ENCODE measurements at places on chromosomes 13 and 19. TPM values are rescaled to one million over a fixed set of nuclear protein-coding genes. Genes with fewer than 3 reads are reported as not detected.

DNA sequence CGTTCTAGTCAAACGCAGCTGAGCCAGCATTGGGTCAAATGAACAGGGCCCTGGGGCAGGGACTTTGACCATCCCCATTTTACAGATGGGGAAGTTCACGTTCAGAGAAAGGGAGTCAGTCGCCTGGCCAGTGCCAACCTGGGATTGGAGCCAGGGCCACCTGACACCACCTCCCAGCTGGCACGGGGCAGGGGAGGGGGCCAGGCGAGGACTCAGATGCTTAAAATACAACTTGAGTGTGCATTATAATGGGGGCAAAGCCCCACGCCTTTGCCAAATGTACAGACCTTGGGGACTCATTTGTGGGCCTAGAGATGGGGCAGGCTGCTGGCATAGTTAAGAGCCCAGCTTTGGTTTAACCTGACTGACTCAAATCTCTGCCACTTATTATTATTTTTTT is 14.6 kb downstream of the PRR12 start:
- DNase-seq: no peak

- DNase-seq: no peak
Observed at GRCh38 chr13:114134944-114135610, 2.7 kb upstream of the RASA3 start.

- DNase-seq: no peak
Observed at GRCh38 chr19:47381653-47382279, 32.7 kb downstream of the DHX34 start.

- peak; percentile 31 for DNase-seq
Observed at GRCh38 chr13:21668732-21669275, 2.1 kb upstream of the FGF9 start.

GRCh38 chr19:647566-648284 is 8.0 kb downstream of the FGF22 start:
- no peak for DNase-seq

DNA sequence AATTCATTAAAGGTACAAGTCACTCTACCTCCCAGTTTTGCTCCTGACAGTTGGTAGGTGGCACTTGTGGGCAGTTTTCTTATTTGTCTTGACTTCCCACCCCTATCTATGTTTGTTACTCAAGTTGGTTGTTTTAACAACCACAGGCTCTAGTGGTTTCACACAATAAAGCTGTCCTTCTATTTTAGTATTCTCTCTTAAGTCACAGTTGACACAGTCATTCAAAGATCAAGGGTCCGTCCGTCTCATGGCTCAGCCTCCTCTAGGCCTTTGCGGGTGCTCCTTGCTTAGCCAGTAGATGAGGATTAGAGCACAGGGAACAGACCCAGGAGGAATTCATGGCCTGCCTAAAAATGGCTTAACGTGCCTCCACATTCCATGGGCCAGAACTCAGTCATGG is 573.7 kb downstream of the IRS2 start:
- peak; percentile 19 for DNase-seq

DNA sequence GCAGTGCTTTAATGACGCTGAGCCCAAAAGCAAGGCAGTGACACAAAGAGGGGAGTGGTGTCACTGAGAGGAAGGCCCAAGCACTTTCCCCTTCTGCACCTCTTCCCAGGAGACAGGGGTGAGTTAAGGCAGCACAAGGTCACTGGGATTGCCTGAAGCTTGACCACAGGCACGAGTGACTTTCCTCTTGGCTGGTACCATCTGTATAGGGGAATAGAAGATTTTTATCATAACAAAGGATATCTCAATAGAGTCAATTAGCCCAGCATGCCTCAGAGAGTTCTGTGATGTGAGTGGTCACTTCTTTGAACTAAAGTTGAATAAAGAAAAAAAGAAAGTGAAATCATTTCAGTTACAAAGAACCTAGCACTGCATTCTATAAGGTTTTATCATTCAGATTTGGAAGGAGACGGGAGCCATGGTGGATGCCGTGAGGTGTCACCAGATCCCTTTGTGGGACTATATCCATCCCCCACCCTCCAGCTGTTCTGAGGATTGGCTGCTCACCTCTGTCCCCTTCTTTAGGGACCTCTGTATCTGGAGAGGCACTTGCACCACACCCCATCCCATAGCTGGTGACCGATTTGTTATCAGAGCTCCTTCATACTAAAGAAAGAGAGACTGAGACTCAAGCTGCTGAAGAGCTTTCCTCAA is 291.2 kb downstream of the DCT start:
- DNase-seq: peak; percentile 35

GRCh38 chr13:77034881-77035280 is 7.9 kb upstream of the FBXL3 start:
- DNase-seq: peak; percentile 71

DNA sequence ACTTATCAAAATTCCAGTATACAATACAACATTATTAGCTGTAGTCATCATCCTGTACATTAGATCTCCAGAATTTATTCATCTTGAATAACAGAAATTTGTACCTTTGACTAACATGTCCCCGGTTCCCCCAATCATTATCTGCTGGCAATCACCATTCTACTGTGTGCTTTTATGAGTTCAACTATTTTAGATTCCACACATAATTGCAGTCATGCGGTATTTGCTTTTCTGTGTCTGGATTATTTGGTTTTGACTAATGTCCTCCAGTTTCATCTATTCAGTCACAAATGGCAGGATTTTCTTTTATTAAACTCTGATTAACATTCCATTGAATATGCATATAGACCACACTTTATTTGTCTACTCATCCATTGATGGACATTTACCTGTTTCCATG is 530.7 kb upstream of the SLITRK1 start:
- DNase-seq: no peak

Gene CEACAM7
- total RNA-seq: not detected

DNA sequence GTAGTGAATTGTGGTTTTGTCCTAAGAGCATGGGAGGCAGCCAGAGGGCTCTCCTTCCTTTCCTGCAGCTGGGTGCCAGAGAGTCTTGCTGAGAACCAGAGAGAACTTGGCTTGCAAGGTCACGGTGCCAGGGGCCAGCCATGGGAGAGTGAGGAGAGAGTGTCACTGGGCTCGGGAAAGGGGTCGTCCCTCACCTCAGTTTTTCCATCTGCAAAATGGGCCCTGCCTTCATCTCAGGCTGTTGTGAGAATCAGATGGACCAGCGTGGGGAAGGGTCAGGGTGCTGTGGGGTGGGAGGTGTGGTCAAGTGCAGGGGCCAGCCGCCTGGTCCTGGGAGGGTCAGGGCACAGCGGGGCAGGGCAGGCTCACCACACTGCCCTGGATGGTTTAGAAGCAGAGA is 7.3 kb downstream of the LRP3 start:
- no peak for DNase-seq

Gene ZSWIM9
- total RNA-seq: 2.9 TPM

DNA sequence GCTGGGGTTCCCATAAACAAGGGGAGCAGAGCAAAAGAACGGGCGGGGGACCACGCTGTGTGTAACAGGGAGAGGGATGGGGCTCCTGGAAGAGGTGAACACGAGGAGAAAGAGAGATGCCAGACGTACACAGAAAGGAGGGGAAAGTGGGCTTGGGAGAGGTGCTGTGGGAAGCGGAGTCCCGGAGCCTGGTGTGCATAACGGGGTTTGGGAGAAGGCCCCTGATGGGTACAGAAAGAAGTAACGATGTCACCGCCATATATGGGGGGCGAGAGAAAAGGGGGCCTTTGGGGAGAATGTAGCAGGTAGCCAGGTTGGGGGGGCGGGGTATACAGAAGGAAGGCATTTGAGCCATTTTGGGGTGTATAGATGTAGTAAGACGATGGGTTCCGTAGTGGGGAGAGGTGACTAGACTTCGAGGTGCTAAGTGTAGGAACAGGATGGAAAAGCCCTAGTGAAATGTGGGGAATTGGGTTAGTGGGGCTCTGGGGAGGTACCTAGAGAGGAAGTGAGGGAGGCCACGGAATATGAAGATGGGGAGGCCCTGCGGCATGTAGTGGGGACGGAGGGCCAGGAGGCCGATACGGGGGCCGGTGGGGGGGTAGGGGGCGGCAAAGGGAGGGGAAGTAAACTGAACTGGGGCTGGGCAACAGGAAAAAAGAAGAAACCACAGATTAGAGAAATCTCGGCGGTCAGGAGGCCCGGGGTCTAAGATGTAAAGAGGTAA is 787 bp downstream of the ZNF580 start:
- DNase-seq: no peak

DNA sequence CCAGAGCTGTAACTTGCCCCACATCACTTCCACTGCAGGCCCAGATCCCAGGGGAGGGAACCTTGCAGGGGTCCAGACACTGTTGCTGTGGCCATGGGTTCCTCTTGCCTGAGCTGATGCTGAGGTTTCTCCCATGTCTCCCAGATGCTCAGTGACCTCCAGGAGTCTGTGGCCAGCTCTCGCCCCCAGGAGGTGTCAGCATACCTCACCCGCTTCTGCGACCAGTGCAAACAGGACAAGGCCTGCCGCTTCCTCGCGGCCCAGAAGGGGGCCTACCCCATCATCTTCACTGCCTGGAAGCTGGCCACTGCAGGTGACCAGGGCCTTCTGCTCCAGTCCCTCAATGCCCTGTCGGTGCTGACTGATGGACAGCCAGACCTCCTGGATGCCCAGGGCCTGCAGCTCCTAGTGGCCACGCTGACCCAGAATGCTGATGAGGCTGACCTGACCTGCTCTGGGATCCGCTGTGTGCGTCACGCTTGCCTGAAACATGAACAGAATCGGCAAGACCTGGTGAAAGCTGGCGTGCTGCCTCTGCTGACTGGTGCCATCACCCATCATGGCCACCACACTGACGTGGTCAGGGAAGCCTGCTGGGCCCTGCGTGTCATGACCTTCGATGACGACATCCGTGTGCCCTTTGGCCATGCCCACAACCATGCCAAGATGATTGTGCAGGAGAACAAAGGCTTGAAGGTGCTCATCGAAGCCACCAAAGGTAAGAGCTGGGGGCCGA is 12.1 kb upstream of the SLC25A42 start:
- no peak for DNase-seq

DNA sequence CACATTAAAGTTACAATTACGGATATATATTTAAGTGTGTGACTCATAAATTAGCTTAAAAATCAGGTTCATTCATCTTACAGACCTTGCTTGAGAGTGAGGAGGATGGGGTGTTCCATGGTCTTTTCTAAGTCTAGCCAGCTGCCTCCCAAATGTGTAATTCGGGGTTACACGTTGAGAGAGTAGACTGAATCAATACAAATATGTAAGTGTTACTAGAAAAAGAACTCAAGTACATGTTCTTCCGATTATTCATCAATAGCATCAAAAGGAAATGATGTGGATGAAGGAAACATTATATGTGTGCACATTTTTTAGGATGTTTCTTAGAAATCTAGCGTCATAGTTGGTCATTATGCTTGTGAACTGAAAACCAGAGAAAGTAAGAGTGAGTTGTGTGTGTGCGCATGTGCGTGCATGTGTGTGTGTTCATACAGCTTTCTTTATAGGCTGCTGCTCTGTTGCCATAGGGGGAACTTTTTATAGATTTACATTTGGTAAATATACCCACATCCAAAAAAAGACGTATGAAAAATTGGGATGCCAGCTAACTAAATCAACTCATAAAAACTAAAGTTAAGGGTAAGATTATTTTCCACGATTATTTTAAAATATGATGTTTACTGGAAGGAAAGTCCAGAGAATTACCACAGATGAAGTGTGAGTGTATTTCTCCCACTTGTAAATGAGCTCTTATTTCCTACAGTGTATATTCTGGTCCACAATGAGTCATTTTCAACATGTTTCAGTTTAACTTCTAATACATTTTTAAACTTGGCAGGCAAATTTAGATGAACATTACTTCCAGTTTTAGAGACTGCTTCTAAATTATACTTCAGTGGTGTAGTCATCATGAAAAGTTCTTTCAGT is 82.4 kb downstream of the PIBF1 start:
- peak; percentile 22 for DNase-seq

GRCh38 chr13:45446181-45446580 is 18.6 kb upstream of the COG3 start:
- DNase-seq: peak; percentile 46

- peak; percentile 19 for DNase-seq
Observed at GRCh38 chr13:59771272-59771671, 392.5 kb downstream of the DIAPH3 start.

Gene ZNF132
- 5.7 TPM for total RNA-seq

DNA sequence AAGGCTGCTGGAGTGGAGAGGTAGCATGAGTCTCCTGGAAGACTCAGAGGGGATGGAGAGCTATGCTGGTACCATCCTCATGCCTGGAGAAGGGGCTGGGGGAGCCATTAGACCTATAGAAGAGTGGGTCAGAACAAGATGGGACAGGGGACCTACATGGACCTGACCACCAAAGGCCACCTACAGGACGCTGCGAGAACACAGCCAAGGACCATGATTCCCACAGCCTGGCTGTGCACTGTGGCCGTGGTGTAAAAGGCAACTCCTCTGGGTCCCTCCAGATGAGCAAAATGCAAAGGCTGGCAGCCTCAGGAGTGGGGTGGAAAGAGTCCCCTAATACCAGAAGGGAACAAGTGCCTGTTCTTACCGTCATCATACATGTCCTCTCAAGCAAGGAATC is 216.2 kb downstream of the SLC7A1 start:
- no peak for DNase-seq

Measured in LHCN-M2 (cell line).